ENCODE measurements at places on chromosomes 5 and 9.

GRCh38 chr5:61918611-61919010 lies 387.4 kb upstream of the KIF2A start:
- DNase-seq, result no peak

DNA sequence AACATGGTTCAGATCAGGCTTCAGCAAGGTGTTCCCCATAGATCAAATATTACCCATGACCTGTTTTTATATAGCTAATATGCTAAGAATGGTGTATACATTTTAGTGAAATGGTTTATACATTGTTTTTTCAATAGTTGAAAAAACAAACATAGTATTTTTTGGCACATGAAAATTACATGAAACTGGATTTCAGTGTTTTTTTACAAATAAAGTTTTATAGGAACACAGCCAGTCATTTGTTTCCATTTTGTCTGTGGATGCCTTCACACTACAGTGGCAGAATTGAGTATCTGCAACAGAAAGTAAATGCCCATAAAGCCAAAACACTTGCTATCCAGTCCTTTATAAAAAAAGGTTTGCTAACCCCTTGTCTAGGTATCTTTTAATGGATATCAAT lies 134.5 kb upstream of the TNFAIP8 start:
- no peak for DNase-seq

- no peak for DNase-seq
Observed at GRCh38 chr5:42520203-42520602, 97.0 kb downstream of the GHR start.

- DNase-seq, result no peak
Observed at GRCh38 chr9:13555516-13555915, 276.0 kb upstream of the MPDZ start.

GRCh38 chr9:98380065-98380681 lies 124.7 kb upstream of the TBC1D2 start:
- no peak for DNase-seq

DNA sequence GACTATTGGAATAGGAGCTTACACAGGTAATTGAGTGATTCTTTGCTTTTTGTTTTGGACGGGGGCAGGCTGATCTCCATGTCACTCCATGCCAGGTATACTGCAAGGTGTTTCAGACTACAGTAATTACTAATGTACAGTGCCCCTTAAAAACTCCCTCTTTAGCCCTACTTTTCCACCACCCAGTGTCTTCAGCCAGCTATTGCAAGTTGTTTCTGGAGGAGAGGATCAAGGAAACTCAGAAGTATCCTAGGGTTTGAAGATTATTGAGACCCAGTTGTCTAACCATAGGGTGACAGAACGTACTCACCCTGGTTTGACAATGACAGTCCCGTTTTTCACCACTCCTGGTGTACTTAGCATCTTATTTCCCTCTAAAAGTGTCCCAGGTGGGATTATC lies 13.4 kb downstream of the CFAP95 start:
- DNase-seq, result no peak

DNA sequence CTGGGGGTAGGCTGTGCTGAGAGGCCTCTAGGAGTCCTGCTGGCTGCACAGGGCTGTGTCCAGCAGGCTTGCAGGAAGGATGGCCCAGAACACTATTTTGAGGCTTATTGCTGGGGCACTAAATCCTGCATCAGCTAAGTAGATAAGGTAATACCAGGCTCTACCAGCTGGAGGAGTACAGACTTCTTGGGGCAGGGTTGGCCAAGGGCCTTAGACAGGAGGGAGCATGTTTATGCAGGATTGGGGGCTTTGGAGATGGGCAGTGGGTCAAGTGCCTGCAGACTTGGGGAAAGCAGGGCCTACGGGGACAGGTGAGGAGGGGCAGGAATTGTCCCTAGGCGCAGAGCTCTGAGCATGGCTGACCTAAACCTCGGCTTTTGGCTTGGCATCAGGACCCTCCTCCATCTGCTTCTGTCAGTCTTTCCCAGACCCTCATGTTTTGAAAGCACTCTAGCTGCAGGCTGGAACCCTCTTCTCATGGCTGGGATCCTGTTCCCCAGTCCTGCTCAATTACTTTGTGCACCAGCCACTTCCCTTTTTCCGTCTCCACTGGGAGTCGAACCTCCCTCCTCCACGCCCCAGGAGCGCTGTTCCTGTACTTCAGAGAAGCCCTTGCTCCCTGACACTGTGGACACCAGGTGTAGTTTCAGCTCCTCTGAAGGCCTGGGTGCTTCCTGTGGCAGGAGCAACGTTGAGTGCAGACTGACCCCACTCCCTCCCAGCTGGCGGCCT lies 61.0 kb upstream of the SPTLC1 start:
- DNase-seq, result no peak

DNA sequence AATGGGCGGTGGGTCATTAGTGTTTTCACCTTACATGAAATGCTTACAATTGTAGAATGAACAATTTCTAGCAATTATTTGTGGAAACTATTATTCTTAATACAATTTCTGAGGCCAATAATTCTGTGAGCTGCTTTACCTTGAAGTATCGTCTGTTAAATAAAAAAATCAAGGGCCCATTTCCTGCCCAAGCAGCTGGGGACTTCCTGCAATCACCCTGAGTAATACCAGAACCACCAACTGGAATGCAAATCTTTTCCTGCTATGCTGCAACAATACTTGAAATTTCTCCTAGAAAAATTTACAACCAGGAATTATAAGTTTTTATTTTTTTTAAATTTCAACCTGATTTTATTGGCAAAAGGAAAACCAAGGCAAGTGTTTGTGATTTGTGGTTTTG lies 52.6 kb downstream of the ADAMTS16 start:
- no peak for DNase-seq

DNA sequence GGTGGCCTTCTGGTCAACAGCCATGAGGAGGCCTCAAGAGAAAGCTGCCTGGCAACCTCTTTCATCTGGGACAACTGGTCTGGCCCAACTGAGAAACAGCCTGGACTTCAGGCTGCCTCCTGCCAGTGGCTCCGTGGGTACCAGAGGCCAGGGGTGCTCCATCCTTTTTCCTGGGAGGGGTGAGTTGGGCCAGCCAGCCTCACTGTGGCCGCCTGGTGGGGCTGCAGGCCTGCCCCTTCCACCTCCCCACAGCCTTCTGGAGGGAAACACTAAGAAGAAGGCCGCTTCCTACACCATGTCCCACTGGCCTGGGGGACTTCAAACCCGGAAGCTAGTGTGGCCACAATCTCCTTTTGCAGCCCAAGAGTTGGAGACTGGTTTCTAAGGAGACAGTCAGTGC lies 13.8 kb upstream of the NKD2 start:
- DNase-seq, result no peak

DNA sequence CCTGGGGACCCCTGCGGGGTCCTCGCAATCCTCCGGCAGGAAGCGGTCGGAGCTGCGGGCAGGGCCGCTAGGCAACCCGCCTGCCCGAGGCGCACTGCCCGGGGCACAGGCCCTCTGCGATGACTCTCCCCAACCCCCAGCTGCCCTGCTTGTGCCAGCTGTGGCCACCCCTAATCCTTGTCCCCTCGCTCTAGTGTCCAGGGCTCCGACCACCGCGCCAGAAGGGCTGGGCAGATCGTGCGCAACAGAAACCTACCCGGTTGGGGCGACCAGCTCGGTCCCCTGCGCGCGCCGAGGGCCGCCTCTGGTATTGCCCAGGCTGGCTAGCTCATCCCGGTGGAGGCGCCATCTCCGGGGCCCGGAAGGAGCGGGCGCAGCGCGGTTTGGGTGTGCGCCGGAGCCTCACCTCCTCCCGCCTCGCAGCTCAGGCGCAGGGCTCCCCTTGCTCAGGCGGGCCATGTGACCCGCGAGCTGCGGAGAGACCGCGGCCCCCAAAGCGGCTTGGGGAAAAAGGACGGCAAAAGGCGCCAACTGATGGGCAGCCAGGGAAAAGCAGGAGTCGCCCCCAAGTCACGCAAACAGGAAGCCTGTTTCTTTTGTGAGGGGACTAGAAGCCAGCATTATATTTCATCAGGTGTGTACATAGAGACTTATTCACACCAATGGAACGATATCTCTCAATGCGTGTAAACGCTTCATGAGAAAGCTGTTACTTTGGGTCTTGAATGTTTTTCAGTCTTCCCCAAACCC lies 46.8 kb upstream of the RNF20 start:
- peak; percentile 38 for DNase-seq

- DNase-seq, result no peak
Observed at GRCh38 chr9:90813523-90813922, 11.9 kb downstream of the SYK start.

Data from activated T-cell treated with anti-CD3 and anti-CD28 coated beads, Interleukin-2, amount 50 U/mL, for 24 hours (primary cell).